Cortex of kidney (tissue), 1 donor: ENCODE measurements at places on chromosomes 13 and 19.

GRCh38 chr13:95137096-95137495 is 164.2 kb downstream of the ABCC4 start:
- no peak for DNase-seq

DNA sequence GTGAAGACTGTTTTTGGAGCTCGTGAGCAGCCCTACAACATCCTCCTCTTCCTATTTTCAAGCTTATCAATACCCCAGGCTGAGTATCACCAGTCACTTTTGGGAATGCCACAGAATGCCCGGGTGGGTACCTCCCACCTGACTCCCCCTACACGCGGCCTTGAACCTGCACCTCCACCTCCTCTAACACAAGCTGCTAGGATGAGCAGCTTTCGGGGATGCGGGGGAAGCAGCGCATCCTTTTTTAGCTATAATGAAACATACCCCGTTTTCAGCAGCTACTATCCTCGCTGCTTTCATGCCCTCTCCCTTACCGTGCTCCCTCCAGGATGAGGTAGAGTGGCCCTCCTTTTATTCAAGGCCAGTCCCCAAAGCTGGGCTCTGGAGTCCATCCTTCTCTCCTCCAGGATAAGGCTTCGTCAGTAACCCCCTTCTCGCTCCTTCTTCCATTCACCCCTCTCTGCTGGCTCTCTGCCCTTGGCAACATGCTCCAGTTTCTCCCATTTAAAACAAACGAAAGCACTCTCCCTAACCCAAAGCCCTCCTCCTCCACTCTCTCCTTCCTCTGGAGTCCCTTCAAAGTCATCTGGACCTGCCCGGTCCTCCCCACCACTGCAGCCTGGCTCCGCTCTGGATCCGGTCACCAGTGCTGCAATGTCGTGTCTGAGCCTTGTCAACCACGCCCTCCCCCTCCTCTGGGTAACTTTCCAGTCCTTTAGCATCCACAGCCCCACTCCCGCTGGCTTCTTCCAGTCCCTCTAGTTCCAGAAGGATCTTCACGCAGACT is 55.3 kb downstream of the STK24 start:
- DNase-seq: no peak

GRCh38 chr19:34430738-34431625 is 2.8 kb downstream of the UBA2 start:
- no peak for DNase-seq

GRCh38 chr19:18939922-18940768 is 872 bp downstream of the HOMER3 start:
- no peak for DNase-seq

DNA sequence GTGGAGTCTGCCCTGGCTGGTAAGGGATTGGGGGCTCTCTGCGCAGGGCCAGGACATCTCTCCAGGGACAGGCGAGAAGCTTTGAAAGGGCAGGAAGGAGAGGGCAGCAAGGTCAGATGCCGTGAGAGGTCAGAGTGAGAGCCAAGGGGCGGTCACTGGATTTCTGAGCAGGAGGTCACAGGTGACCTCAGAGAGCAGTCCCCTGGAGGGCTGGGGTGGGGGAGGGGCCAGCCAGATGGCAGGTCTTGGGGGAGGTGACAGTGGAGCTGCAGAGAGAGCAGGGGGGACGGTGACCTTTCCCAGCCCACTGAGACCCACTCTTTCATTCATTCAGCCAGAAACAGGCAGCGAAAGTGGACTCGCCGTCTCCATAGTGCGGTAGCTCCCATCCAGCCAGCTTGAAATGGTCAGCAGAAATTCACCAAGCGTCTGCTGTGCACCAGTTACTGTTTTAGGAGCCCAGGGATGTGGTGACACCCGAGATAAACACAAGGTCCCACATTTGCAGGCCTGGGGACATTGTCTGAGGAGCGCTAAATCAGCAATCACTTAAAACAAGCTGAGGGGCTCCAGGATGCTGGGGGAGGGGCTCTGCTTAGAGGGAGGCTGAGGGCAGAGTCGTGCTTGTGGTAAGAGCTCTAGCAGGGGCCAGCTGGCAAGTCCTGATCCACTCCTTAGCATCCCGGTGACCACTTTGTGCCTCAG is 10.2 kb downstream of the CARM1 start:
- DNase-seq: no peak

DNA sequence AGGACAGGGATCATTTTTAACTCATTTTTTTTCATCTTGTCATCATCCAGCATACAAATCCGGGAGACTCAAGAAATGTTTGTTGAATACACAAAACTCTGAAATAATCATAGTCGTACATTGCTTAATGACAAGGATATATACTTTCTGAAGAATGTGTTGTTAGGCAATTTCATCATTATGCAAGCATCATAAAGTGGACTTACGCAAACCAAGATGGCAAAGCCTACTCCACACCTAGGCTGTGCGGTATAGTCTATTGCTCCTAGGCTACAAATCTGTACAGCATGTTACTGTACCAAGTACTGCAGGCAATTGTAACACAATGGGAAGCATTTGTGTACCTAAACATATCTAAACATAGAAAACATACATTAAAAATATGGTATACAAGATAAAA is 264.1 kb downstream of the TSHZ3 start:
- DNase-seq: no peak

DNA sequence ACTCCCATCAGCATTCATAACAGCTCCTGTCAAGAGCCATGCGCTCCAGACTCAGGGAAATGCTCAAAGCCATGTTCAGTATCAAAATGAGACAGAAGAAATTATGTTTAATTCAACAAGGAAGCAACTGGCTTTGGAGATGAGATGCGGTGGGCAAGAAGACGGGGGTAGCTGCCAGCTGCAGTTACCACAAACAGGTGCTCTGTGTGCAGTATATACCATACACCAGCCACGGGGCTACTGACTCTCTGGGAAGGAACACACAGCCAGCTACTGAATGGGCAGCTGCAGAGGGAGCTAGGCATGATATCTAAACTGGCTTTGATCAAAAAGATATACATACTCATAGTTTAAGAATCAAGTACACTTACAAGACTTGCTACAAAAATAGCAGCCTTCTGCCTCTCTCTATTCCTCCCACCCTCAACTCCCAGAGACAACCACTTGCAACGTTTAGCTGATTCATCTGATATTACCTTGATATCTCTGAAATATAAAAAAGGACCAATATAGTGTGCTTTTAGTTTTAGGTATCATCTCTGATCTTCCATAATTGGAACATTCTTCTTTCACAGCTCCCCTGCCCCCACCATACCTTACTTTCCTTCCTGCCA is 593.0 kb downstream of the UQCRFS1 start:
- no peak for DNase-seq

DNA sequence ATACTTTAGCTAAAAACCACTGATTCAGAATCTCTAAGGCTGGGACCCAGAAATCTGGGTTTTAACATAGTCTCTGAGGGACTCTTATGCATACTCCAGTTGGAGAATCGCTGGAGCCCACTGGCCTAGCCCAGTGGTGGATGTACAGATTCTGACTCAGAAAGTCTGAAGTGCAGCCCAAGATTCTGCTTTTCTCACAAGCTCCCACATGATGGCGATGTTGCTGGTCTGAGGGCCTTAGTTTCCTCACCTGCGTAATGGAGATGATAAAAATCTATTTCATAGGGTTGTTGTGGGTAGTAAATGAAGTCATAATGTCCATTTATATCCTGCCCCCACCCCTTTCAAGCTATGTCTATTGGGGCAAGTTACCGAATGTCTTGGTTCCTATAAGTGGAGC is 7.7 kb upstream of the CDADC1 start:
- DNase-seq: no peak
